ENCODE measurements at places on chromosomes 3 and 15. TPM values are rescaled to one million over a fixed set of nuclear protein-coding genes. Genes with fewer than 3 reads are reported as not detected.

CLDN1 gene
- total RNA-seq = 0.18 TPM

CORO2B gene
- 8.1 TPM for total RNA-seq

DNA sequence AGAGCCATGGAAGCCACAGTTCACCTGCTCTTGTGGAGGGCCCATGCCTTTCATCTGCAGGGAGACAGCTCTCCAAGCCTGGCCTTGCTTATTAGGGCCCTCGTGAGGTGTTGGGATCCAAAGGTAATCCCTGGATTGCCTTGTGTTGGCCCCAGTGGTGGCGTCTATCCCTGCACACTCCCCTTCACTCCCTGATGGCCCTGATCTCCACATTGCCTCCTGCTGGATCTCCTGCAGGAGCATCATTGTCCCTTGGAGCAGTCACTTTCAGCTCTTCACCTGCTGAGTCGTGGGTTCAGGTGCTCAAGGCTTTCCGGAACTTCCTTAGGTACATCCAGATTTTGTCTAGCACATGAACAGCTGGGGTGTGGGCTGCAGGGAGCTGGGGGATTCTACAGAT is 7.0 kb downstream of the PPCDC start:
- DNase-seq = no peak

GRCh38 chr3:195596765-195597171 is 13.0 kb upstream of the APOD start:
- DNase-seq = no peak

- no peak for DNase-seq
These were observed 5.6 kb upstream of the MAGEF1 start for GRCh38 chr3:184717399-184717983.

- no peak for DNase-seq
These were observed 18.1 kb downstream of the MCF2L2 start for GRCh38 chr3:183410280-183410679.

DNA sequence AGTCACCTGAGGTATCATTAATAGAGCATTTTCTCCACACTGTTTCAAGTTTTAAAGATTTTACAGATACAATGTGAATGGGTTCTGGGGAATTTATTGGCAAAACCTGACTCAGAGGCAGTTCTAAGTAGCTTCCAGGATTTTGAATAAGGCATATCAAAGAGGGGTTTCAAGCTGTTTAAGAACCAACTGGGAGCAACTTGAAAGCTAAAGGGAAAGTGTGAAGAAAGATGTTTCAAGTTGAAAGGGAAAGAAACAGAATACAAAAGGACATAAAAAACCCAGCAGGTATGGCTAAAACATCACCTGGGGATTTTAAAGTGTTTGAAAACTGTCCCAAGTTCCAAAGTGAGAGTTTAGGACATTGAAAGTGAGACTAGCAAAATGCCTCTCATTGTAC is 17.8 kb upstream of the SERPINI2 start:
- no peak for DNase-seq

DNA sequence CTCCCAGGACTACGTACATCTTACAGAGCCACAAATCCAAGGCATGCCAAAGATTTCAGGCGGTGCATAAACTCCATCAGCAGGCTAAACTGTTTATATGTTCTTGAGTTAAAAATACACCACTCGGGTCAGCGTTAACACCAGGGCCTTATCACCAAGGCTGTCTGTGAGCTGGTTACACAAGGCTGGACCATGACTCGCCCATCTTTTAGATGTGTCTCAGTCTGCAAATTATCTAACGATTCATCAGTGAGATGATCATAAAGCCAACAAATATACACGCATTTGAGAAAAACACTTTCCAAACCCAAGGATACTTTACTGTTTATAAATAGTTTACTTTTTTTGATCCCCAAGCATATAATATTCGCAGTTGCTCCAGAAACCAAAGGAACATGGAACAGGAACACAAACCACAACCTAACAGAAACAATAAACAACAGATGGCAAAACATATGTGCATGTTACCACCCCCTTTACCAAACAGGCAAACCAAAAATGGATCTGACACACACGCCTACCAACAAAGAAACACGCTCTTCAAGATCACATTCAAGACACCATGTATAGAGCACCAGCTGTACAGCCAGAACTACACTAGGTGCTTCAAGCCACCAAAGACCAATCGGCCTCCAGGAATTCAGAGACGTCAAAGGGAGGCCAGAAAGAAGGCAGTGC is 15.4 kb downstream of the LRIG1 start:
- peak; percentile 83 for DNase-seq

- peak; percentile 52 for DNase-seq
These were observed 27.2 kb downstream of the MRPL46 start for GRCh38 chr15:88440021-88440420.

DNA sequence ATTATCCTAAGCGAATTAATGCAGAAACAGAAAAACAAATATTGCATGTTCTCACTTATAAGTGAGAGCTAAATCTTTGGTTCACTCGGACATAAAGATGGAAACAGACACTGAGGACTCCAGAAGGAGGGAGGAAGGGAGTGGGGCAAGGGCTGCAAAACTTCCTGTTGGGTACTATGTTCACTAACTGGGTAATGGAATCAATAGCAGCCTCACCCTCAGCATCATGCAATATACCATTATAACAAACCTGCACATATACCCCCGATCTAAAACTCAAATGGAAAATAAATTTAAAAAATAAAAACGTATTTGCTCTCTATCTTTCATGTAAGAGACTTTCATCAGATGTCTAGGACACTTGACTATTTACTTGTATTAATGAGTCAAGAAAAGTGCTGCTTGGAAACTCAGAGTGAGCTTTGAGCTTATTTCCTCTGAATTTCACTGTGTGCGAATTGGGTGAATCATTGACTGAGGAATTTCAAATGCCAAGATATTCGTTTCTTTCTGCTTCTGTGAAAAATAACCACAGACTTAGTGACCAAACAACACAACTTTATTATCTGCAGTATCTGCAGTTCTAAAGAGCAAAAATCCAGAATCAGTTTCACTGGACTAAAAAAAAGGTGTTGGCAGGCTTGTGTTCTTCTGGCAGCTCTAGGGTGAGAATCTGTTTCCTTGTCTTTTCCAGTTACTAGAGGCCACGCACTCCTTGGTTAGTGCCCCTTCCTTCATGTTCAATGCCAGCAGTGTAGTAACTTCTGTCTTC is 18.4 kb downstream of the TM4SF18 start:
- peak; percentile 88 for DNase-seq
